ENCODE measurements at places on chromosomes 11 and 22. TPM values are rescaled to one million over a fixed set of nuclear protein-coding genes. Genes with fewer than 3 reads are reported as not detected.
A peak's percentile ranks its signal among the peaks of the same experiment; 100 is the strongest.

DNA sequence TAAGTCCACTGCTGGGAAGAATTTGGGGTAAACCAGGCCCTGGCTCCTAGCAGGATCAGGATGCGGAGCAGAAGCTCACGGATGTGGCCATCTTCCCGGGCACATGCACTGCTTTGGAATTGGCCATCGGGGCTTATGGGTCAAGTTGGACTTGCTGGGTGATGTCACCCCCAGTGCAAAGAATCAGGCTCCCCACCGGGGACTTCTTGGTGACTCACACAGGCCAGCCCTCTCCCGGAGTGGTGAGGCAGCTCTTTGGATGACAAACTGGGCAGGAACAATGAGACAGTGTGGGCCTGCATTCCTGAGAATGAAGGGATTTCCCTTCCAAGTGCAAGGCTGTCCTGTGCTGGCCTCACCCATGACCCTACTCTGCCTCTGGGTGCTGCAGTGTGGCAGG lies 128.8 kb upstream of the ANO1 start:
- ATAC-seq: peak; percentile 86

- ATAC-seq: peak; percentile 38
Observed at GRCh38 chr22:47794851-47795250, 1032.4 kb downstream of the TBC1D22A start.

GRCh38 chr22:36471341-36471821 lies 10.1 kb downstream of the TXN2 start:
- ATAC-seq: peak; percentile 31

- no peak for ATAC-seq
Observed at GRCh38 chr11:66047541-66048365, 1.2 kb downstream of the GAL3ST3 start.

DNA sequence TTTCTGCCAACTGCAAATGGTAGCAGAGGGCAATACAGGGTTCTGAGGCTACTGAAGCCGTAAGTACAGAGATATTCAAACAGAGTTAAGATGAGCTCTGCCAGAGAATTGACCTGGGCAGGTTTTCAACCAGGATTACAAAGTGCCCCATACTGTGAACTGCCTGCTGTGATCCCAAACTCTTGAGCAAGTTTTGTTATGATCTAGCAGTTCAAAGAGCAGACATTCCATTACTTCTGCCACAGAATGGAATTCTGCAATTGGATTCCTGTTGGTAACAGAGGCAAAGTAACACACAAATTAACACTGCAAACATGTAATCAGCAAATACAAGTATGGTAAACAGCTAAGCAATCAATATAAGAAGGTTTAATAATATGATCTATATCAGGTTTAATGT lies 31.2 kb downstream of the ALG9 start:
- no peak for ATAC-seq

- no peak for ATAC-seq
Observed at GRCh38 chr11:3857628-3858027, 2.2 kb downstream of the STIM1 start.

- no peak for ATAC-seq
Observed at GRCh38 chr11:26106726-26107125, 225.2 kb upstream of the ANO3 start.

DNA sequence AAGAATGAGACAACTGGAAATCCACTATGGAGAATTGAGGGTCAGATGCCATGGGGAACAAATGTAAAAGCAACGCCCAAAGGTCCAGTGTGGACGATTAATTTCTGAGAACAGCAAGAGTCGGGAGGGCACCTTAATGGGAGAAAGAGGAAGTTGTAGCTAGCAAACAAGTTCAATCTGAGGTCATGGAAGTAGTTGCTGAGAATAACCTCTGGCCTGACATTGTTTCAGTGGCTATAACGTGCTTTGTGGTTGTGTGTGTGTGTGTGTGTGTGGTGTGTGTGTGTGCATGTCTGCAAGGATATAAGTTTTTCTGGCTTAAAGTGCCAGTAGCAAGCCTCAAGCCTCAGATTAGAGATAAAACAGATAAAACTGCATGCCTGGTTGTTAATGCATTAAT lies 1630.1 kb upstream of the TENM4 start:
- ATAC-seq: no peak

DNA sequence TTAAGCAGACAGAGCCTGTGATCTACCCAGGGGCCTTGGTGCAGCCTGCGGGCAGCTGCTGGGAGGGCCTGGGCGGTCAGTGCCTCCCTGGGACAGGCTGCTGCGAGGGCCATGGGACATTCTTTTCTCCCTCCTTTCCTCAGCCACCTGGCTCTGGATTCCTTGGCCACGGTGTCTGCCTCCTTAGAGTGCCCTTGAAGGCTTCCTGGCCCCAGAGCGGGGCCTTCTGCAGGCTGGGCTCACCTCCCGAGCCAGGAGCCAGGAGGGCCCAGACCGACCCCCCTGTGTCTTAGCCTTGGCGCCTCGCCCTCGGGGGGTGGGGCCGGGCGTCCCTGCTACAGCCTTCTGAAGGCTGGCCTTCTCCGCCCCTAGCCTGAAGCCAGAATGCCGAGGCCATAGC lies 231.2 kb downstream of the TBC1D22A start:
- peak; percentile 6 for ATAC-seq

DNA sequence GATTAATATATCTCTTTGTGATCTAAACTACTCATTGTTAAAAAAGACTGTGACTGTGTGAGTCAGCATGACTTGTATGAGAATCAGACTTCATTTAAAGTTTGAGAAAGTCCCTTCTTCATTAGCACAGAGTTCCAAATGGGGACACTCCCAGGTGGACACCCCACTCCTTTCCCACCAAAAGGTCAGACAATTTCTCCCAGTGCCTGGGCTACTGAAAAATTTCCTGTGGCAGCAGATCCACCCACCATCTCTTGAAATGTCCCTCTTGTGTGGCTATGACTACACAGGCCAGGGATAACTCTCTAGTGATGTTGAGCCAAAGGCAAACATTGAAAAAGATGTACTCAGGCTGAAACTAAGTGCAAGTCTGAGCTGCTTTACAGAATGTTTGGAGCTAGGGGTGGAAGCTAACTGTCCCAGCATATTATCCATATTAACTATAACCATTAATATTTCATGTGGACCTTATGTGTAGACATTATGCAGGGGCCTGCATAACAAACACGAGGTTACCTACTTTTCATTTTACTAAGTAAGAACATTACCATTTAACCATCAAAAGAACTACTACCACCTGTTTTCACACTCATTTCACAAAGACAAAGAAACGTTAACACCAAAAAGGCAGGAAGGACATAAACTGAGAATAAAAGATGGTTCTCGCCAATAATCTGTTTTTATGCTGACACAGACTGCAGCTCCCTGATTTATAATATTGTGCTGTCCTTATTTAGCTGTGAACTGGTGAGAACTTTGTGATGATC lies 44.8 kb downstream of the MMP20 start:
- no peak for ATAC-seq

DNA sequence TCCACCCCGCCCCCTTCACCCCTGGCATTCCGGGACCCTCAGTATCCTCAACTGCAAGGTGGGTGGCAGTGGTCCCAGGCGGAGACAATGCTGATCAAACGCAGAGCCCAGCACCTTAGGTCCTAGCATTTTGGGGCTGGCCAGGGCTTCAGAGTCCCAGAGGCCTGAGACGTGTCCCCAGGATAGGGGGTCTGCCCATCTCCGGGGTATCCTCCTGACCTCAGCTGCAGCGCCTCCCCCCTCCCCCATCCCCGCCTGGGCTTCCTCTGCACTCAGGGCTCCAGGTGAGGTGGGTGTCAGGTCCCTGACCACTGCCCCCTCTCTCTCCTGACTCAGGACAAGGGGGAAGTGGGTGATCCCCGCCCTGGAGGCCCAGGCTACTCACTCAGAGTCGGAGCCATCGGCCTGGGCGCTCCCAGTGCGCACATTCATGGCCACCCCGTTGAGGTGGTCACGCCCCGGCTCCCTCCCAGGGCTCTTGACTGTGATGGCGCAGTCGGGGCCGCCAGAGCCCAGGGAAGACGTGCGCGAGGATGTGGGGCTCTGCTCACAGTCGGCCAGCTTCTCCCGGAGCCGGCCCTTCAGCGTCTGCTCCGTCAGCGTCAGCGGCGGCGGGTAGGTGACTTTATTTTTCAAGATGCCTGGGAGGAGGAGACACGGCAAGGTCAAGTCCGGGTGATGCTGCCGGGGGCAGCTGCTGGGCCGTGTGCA lies 28.3 kb downstream of the TRMU start:
- ATAC-seq: no peak

DNA sequence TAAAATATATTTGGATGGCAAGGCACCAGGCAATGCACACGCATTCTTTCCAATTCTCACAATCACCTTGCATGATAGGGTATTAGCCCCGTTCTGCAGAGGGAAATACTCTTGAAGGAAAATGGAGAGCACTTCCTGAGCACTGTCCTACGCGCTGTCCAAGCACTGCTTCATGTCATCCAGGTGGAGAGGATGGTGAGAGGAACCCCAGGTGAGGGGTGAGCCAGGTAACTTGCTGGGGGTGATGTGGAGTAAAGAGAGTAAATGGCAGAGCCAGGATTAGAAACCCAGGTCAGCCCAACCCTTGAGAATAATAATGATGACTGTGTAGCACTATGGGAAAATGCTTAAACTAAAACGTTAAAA lies 711 bp upstream of the PACSIN2 start:
- no peak for ATAC-seq

- no peak for ATAC-seq
Observed at GRCh38 chr11:36403661-36404060, 106.4 kb downstream of the TRAF6 start.

DNA sequence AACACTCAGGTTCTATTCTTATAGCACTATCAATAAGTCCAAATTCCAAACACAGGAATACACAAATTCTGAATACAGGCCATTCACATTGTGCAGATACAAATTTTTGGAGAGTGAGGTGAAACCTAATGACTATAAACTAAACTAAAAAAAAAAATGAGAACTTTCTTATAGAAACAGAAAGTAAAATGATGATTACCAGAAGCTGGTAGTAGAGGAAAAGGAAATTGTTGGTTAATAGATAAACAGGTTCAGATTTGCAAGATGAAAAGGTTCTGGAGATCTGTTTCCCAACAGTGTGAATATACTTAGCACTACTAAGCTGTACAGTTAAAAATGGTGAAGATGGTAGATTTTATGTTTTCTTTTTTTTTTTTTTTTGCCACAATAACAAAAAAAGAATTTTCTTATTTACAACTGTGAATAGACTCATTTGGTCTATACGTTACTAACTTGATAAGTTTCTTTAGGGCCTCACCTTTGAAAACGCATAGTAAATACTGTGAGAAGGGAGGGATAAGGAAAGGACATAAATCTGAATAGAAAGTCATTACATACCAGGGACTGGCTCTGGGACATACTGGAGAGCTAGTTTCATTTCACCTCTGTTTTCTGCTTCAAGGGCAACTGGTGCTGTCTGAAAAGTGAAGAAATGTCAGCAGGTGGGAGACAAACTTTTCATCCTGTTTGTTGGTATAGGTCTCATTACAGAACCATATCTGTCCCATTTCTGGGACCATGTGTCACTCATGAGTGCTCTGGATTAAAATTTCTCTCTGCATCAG lies 14.2 kb upstream of the CCDC89 start:
- ATAC-seq: no peak

DNA sequence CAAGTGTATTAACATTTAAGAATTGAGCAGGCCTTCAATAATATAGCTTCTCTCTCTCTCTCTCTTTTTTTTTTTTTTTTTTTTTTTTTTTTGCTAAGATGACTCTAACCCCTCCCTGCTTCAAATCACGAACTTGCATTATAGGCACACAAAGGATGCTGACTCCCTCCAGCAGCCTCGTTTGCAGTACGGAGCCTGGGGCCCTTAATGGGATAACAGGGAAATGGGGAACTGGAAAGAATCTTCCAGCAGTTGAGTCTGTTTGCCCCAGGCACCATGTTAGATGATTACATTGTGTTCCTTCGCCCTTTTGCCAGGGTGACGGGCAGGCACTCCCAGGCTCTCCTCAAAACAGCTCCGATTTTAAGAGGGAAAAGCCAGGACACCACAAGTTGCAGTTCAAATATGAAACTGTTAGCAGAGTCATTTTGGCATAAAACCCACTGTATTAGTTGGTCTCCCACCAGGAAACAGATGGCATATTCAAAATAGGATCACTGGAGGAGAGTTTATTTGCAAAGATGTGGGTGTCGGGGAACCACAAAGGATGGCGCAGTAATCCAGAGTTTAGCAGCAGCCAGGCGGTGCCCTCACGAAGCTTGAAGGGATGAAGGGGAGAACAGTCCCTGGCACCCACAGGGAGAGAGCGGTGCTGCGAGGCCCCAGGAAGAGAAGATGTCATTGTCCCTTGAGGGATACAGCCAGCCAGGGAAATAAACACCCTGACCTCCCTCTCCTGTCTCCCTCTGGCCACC lies 26.5 kb upstream of the TREH start:
- no peak for ATAC-seq

DNA sequence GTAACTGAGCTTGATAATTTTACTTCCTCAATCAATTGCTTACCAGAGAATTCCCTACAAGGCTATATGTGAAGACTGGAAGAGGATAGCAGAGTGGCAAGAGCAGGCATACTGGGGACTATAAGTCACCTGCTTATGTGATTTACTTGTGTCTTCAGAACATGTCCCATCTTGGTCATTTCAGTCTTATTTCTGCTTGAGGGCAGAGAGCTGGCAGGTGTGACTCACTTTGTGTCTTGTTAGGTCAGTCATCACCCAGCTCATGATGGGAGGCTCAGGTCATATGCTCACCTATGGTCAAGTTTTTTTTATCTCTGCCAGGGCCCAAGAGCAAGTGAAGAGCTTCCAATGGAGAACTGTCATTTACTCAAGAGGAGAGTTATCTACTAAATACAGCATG lies 6.2 kb downstream of the SRSF8 start:
- ATAC-seq: peak; percentile 59

- peak; percentile 78 for ATAC-seq
Observed at GRCh38 chr11:132874638-132875037, 657.7 kb downstream of the OPCML start.

GRCh38 chr22:36758792-36759271 lies 17.1 kb downstream of the IFT27 start:
- no peak for ATAC-seq

- no peak for ATAC-seq
Observed at GRCh38 chr11:15446929-15447328, 332.2 kb downstream of the INSC start.

DNA sequence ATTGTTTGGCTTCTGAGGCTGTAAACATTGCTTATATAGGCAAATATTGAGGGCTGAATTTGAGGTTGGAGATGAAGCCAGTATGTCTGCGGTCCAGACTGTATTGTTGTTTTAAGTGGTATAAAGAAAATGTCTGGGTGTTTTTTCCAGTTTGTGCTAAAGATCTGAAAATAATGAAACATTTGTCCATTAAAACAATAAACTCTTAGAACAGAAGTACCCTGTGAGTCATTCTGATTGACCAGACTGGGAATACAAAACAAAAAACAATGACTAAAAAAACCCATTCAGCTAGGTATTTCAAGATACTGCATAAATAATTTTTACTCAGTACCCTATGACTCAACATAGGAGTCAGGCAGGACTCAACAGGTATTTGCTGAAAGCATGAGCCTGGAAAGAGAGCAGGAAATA lies 20.4 kb downstream of the ALKBH8 start:
- peak; percentile 90 for ATAC-seq

Gene OR4A16
- not detected for total RNA-seq

Gene KIRREL3
- total RNA-seq: 0.36 TPM

Gene COX8A
- 461 TPM for total RNA-seq

Gene VPREB1
- not detected for total RNA-seq

Gene PDGFD
- total RNA-seq: 0.76 TPM

Gene MAP6
- 0.32 TPM for total RNA-seq

Gene PKNOX2
- 0.28 TPM for total RNA-seq

Gene ASPHD2
- 2.1 TPM for total RNA-seq

Gene PVALB
- not detected for total RNA-seq

Gene APOL4
- 3.5 TPM for total RNA-seq

Gene OR11H1
- not detected for total RNA-seq

Gene UBQLNL
- 0.08 TPM for total RNA-seq
